ENCODE measurements at places on chromosomes 7 and 10.

DNA sequence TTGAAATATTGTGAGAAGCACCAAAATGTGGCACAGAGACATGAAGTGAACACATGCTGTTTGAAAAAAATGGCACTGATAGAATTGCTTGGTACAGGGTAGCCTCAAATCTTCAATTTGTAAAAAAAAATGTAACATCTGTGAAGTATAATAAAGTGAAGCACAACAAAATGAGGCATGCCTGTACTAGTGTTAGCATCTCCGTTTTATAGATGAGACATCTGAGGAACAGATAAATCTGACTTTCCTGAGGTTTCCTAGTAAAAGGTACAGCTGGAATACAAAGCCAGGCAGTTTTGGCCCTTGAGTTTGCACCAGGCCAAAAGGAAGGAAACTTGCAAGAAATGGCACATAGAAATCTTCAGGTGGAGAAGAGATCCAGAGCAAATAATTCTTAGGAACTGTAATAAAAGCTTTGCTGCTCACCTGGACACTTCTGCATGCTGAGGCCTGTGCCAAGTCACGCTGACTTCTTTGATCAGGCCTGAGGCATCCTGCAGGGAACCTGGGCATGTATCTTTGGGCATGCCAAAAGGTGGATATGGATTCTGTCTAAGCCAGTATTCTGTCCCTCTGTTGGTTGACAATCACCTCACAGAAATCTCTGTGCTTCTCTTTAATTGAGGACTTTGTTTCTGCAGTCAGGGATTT, 251.5 kb upstream of the PLPP4 start:
- DNase-seq: no peak

GRCh38 chr7:82443547-82444219, at the start of gene CACNA2D1:
Gene CACNA2D1 (minus strand): TSS chr7:82443777.
- peak; percentile 59 for DNase-seq

DNA sequence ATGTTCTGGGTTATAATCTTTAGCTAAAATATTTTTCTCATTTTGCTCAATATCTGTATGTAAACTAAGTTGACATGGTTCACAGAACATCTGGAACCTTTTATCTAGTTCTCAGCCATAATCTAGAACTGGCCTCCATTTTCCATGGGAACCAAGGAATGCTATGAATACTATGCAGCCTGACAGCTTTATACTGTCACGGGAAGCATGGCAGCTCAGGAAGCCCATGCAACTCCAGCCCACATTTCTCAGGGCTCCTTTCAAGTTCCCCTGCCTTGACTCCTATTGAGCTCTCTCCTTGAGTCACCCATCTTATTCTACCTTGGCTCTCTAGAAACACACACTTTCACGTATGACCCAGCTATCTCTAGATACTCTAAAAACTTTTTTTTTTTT, 36.6 kb upstream of the PRKAR2B start:
- no peak for DNase-seq

DNA sequence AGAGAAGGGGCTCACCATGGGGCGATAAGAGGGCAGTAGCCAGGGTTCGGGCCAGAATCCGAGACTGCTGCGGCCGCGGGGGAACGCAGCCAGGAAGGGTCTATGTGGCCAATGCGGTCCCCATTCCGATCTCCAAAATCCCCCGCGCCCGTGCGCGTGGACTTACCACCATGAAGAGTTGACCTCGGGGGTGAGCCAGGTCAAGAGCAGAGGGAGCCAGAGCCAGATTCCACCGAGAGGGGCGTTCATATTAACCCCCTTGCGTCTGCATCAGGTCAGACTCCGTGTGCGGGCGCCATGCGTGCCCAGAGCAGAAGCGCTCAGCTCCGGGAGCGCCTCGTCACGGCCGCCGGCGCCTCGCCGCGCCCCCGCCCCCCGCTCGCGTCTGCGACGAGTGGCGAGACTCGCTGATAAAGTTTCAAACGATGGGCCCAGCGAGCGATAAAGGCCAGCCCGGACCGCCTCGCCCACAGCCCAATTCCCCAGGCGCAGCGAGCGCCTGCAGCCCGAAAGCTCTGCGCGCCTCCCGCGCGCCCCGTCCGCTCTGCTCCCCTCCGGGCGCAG, at the start of gene WNT2:
Gene WNT2, minus strand, starts transcription at position 318 of the 564 bp plus-strand sequence. Its CDS starts 69 bp downstream, at position 249.
- DNase-seq: no peak

GRCh38 chr7:82049891-82050533, 280.2 kb upstream of the HGF start:
- DNase-seq: no peak

DNA sequence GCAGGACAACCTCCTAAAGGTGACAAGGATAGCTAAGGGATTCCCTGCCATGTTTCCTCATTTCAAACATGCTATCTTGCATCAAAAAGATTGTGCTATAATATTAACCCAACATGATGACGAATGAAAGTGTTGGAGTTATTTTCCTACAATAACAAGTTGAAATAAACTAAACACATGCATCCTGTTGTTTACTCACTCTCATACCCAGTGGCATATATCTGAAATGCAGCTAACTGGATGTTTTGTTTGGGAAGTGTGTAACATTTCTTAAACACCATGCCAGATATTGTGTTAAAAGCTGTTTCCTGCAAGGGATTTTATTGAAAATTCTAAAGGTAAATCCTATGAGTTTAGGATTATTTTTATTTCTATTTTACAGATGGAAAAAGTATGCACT, 139.6 kb downstream of the TFPI2 start:
- DNase-seq: no peak

DNA sequence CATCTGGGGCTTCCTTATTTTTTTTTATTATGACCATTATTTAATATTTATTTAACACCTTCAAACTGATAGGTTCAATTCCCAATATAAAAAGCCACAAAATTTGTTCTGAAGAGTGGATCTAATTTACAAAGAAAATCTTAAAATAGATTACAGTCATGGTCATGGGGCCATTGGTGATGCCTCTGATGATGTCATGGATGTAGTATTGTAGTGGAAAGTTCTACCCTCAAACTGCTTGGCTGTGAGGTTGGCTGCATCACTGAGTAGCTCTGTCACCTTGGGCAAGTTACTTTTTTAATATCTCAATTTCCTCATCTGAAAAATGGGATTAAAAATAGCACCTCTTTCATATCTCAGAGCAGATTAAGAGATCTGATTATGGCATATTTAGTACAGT, 128.5 kb downstream of the DKK1 start:
- no peak for DNase-seq

DNA sequence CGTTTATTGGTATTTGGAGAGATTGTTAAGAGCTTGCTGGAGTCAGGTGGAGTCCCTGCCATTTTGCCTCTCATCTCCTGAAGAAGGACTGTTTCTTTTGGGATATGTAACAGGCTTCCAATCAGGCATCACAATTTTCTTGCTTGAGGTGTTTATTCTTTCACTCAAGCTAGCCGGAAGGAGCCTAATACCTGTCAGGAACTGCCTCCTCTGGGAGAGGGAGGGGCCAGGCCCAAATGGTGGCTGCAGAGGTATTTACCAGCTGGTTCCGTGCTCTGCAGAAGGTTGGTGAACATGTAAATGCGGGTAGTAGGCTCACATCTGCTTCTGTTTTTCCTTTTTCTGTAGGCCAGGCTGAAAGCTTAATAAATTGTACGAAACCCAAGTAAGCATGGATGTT, 114.0 kb downstream of the TCF7L2 start:
- no peak for DNase-seq

- DNase-seq: no peak
These were observed 134.9 kb downstream of the BICC1 start for GRCh38 chr10:58647376-58648112.

- peak; percentile 77 for DNase-seq
These were observed 54.4 kb downstream of the MCMBP start for GRCh38 chr10:119817991-119818888.

DNA sequence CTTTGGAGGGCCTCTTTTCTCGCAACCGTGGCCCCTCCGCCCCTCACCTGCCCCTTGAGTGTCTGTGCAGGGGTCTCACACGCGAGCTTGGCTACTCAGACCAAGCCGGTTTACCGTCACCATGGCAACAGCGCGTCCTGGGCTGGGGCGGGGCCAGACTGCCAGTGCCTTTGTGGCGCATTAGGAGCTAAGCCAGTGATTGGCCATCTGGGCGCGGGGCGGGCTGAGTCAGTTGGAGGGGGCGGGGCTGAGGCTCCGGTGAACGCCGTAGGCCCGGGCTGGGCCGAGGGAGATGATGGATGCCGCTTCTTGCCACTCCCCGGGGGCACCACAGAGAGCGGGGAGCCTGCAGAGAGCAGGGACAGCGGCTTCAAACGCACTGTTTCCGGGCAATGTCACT, 48.7 kb upstream of the FXYD4 start:
- DNase-seq: peak; percentile 96

DNA sequence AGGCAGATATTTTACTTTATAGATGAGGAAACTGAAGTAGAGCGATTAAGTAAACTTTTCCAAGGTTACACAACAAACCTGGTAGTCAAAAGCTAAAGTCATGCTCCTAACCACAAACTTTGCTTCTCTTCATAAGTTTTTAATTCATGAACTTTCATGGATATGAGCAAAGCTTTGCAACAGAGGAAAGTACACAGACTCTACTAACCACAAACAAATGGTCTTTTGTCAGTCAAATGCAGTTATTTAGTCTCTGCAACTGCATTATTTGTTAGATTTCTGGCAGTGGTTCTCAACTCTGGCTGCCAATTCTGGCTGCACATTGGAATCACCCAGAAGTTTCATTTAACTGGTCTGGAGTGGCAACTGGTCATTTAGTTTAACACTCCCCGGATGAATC, 140.6 kb upstream of the TMEM168 start:
- no peak for DNase-seq

DNA sequence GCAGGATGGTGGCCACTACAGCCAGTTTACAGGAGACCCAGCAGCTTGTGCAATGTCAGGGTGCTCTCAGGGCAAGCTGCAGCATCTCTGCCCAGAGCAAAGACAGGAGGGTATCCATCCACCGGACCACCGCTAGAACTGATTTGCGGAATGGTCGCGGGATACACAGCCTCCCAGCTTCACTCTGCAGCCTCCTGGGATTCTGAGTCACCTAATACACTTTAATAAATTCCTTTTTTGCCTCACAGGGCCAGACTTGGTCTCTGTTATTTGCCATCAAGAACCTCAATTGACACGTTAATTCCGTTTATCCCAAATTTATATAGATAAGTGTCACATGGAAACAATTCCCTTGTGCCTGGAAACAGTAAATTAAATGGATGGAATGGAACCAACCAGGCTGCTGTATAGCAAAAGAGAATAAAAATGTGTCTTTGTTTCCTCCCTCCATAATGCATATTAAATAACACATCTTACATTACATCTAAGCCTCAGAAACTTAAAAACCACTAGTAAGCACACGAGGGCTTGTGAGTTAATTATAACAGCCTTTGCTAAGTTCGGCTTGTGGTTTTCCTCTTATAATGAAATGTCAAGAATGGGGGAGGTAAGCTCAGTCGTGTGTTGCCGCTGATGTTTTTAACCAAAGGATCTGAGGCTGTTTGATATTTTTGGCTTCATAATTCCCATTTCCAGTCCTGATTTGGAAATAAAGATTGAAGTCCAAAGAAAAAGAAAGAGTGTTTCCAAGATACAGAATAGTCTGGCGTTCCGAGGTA, 52.1 kb downstream of the ADRB1 start:
- no peak for DNase-seq

- no peak for DNase-seq
These were observed 46.2 kb downstream of the LAMB4 start for GRCh38 chr7:108083980-108084379.

DNA sequence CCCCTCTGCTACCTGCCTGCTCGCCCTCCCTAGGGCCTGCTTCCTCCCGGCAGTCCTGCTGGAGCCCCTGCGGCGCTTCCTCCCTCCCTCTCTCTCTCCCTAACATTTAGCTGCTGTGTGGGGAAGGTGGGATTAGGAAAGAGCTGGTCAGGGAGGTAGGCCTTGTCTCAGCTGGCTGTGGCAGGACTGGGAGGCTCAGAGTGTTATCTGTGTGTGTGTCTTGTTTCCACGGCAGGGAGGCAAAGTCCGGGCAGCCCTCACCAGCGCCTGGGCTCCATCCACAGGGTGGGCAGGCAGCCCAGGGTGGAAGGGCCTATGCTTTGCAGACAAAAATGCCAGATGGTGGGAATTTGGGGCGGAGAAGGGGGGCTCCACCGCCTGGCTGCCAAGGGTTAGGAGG, 105.7 kb downstream of the RPS24 start:
- DNase-seq: no peak

DNA sequence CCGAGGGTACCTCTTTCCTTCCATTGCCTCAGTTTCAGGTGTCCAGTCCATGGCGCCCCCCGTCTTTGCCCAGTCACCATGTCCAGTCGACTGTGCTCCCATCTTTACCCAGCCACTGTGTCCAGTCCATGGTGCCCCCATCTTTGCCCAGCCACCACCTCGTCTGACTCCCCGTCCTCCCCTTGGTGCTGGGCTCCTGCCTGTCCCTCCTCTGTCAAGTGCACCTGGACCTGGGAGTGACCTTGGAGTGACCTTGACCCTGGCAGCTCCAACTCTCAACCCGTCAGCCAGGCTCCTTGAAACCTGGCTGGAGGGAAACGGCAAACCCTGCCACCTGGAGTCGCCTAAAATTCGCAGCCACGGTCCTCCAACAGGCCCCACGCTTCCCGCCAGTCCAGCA, 180.2 kb downstream of the ADARB2 start:
- no peak for DNase-seq

DNA sequence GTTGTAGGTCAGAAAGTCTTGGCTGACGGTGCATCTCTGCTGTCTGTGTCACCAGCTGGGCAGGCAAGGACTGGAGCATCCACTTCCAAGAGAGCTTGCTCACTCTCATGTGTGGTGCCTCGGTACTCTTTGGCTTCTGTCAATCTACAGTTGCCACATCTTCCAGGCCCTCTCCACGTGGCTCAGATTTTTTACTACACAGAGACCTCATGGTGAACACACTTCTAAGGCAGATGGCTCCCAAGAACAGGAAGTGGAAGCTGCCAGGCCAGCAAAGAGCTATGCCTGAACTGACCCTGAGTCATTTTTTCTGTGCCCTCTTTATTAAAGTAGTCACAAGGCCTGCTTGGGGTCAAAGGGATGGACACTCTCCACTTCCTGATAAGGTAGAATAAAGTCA, 351.5 kb upstream of the AUTS2 start:
- DNase-seq: no peak

DNA sequence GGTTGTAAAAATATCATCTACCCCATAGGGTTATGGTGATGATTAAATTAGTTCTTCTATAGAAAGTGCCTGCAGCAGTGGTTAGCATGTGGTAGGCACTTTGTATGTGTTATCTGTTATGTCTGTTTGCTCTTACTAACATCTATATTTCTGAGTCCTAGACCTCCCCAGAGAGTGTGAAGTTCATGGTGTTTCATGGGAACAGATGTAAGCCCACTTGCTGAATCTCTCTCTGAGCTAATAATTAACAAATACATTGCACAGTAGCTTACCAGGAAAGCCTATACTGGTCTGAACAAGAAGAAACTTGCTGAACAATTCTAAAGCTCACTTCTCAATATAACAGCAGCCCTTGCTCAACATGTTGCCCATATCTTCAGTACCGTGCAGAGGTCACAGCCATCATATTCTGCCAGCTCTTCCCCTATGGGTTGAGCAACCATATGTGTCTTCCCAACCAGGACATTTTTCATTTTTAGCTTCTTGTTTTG, 100.1 kb downstream of the NPSR1 start:
- no peak for DNase-seq

DNA sequence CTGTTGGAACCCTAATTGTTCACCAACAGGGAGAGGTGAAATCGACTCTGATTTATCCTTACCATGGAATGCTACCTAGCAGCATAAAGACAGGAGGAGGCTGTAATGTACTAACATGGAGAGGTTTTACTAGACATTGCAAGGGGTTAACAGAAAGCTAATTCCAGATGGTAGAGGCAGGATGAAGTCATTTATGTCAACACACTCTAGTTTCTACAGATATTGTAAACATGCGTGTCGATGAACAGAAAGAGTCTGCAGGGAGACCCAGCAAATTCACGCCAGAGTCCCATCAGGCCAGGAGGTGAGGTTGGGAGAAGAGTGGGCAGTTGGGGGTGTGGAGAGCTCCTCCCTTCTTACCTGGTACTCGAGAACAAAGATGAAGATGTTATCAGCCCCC, 7.0 kb downstream of the NPC1L1 start:
- no peak for DNase-seq

Measured in neural crest cell (in vitro differentiated cells).